ENCODE measurements at places on chromosomes 4 and X. TPM values are rescaled to one million over a fixed set of nuclear protein-coding genes. Genes with fewer than 3 reads are reported as not detected.
A peak's percentile ranks its signal among the peaks of the same experiment; 100 is the strongest.

GRCh38 chrX:81229229-81229628 is 27.3 kb downstream of the SH3BGRL start:
- no peak for DNase-seq

GRCh38 chrX:153401133-153401764 is at the start of gene PNMA6E:
TSS of gene PNMA6E (minus strand) at chrX:153401350. CDS start at chrX:153398849, 2,501 bp downstream.
- no peak for DNase-seq

- no peak for DNase-seq
Observed at GRCh38 chr4:156751486-156751885, 220.1 kb downstream of the PDGFC start.

DNA sequence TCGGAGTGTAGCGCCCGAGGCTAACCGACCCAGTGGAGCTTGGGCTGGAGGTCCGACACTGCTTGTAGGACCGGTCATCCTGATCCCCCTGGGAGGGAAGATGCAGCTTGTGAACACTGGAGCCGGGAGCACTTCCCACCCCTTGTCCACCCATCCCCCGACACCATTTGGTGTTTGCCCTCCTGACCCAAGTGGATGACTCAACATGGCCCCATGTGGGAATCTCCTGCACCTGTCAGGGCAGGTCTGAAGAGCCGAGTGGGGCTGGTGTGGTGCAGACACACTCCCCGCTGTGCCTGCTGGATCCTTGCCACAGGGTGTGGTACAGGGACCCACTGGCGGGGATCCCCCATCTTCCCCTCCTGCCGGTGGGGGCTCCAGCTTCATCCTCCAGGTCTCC is 90.0 kb upstream of the AFAP1 start:
- DNase-seq: no peak

DNA sequence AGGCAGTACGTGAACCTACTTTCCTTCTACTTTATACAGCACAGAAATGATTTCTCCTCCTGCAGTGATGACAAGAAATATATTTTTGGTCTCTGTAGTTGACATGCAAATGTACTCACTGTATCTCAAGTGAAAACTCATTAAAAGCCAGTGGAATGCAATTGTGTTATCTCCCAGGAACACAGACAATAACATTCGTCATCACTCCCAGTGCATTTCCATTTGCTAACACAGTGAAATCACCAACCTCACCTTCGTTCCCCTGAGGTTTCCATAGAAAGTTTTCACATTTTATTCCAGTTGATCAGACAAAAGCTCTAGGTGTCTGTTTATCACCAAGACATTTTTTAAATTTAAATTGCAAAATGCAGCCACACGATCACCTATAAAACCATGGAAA is 2.5 kb upstream of the SPANXD start:
- no peak for DNase-seq

GRCh38 chr4:25859429-25860148 is 3.2 kb downstream of the SEL1L3 start:
- peak; percentile 12 for DNase-seq

- peak; percentile 66 for DNase-seq
Observed at GRCh38 chrX:53093177-53093655, 726 bp upstream of the KANTR start.

GRCh38 chr4:133513901-133514300 is 364.8 kb downstream of the PCDH10 start:
- DNase-seq: no peak

- peak; percentile 1 for DNase-seq
Observed at GRCh38 chr4:8534129-8534528, 46.1 kb upstream of the GPR78 start.

GRCh38 chr4:139749338-139749737 is 83.7 kb downstream of the MGST2 start:
- no peak for DNase-seq

DNA sequence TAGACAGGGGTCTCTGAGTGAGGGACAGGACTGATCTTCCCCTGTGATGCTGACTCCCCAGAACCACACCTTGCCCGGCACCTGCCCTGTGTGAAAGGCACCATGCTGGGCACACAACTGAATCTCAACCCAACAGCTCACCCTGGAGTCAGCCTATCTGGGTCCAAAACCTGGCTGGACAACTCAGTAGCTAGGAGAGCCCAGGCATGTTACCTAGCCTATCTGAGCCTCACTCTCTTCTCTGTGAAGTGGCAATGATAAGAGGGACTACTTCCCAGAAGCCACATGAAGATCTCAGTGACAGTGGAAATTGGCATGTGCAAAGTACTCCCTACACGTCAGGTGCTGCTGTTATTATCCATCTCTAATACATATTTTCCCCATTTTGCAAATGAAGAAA is 44.8 kb upstream of the PPP2R2C start:
- DNase-seq: no peak

GRCh38 chr4:24671849-24672248 is 87.5 kb upstream of the DHX15 start:
- DNase-seq: no peak

DNA sequence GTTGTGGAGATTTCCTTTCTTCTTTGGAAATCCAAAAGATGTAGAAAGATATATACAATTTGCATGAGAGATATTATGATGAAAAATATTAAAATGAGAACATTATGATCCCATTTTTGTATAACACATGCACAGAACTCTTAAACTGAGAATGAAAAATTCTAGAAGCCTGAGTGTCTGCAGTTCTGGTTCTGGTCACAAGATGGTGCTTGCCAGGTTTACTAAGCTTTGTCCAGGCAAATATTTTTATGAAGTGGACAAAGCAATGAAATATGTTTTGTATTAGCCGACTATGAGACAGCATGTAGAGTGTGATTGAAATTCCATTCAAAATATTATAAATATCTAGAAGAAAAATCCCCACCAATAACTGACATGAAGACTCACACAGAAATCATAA is 2.2 kb downstream of the PWWP3B start:
- DNase-seq: no peak

- DNase-seq: no peak
Observed at GRCh38 chr4:1339489-1339888, 7.5 kb upstream of the UVSSA start.

DNA sequence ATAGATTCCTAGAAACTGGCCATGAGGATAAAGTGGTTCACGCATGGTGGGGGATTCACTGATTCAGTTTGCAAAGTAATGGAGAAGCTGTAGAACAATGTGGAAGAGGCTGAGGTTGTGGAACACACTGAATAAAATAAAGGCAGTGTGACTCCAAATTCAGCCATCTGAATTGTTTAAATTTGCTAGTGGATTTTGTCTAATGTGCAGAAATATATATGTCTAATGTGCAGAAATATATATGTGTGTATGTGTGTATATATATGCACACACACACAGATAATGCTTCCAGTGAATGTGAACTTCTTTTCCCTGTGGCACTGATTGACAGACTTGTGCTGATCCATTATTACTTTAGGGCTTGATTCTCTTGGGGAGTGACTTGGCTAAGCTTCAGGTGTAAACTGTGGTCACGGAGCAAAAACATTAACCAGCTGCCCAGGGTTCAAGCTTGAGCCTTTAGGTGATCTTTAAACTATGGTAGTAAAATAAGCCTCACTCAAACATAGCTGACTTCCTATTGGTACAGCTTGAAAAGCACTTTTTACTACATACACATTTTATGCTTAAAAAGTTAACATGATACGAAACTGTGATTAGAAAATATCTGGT is 3.5 kb downstream of the STBD1 start:
- no peak for DNase-seq

GRCh38 chr4:123363729-123364128 is 32.9 kb upstream of the SPRY1 start:
- no peak for DNase-seq

DNA sequence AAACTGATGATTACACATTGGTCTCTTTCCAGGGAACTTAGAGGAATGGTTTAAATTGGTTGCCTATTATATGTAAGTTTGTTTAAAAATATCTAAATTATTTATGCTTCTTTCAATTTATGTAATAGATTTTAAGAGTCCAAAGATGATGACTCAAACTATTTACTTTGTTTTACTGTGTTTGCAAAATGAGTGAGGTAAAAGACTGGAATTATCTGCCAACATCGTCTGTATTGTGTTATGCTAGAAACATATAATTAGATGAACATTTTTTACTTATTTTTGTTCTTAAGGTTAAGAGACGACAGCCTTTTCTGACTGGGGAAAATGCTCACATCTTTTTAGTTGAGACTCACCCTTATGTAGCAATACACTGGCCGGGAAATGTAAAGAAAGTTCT is 51.1 kb upstream of the SYTL5 start:
- no peak for DNase-seq

GRCh38 chr4:77201857-77202256 is 44.9 kb downstream of the CCNG2 start:
- no peak for DNase-seq

DNA sequence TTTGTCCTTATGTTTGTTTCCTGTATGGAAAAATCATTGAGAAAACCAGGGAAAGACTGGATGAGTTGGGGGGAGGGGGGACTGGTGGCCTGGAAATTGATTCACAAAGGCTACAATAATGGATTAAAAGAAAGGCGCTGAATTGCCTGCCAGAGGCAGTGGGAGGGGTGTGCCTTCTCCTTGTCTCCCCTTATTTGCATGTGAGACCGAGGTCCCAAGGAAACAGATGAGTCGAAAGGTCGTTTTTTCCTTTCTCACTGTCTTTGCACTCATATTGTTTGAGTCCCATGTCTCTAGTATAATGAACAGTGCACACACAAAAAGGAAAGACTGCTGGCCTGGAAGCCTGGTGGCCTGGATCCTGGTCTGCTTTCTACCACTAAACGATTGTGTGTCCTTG is 86.6 kb upstream of the ZDHHC15 start:
- no peak for DNase-seq

DNA sequence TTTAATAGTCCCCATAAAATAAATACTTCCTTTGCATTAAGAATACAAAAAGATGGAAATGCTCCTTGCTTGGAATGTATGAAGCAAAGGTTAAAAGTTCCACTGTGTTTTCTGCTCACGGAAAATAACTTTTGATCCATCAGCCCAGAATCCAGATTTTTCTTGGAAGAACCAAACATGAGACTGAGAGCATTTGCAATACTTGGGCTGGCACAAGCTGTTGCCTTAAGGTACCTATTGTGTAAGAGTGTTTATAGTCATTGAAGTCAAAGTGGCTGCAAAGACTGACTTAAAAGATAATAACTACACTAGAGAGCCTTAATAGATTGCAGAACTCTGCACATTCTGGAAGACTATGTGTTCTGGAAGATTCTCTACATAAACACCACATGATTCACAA is 281.4 kb downstream of the RAB28 start:
- DNase-seq: no peak

The UBE2D3 gene
- total RNA-seq: 227 TPM

The SSX1 gene
- total RNA-seq: not detected

The HNRNPH2 gene
- total RNA-seq: 68.6 TPM

The SH3D19 gene
- 47.8 TPM for total RNA-seq

The STAP1 gene
- 0.30 TPM for total RNA-seq

The MRPL1 gene
- 26.8 TPM for total RNA-seq

The GRIA3 gene
- total RNA-seq: 7.3 TPM

The L1CAM gene
- 3.6 TPM for total RNA-seq

The RNF113A gene
- total RNA-seq: 9.0 TPM

The LEF1 gene
- total RNA-seq: 38.1 TPM

The FAM50A gene
- 20.4 TPM for total RNA-seq

The UGT2A1 gene
- 2.6 TPM for total RNA-seq

The PNMA5 gene
- not detected for total RNA-seq

All from skin of body (tissue), 3 donors.